ENCODE measurements at places on chromosomes 7 and 10.
A peak's percentile ranks its signal among the peaks of the same experiment; 100 is the strongest.

DNA sequence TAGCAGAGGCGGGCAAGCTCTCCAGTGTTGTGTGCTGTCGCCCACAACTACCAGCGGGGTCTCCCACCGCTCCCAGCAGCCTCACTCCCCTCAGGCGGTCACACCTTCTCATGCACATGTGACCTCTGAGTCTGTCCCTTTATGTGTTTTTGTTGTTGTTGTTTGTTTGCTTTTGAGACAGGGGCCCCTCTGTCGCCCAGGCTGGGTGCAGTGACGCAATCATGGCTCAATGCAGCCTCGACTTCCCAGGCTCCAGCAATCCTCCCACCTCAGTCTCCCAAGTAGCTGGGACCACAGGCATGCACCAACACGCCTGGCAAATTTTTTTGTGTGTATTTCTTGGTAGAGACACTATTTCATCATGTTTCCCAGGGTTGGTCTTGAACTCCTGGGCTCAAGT is 1.5 kb downstream of the CPSF4 start:
- no peak for DNase-seq

- DNase-seq, result no peak
These were observed 80.2 kb upstream of the GTF2IRD1 start for GRCh38 chr7:74373536-74373935.

DNA sequence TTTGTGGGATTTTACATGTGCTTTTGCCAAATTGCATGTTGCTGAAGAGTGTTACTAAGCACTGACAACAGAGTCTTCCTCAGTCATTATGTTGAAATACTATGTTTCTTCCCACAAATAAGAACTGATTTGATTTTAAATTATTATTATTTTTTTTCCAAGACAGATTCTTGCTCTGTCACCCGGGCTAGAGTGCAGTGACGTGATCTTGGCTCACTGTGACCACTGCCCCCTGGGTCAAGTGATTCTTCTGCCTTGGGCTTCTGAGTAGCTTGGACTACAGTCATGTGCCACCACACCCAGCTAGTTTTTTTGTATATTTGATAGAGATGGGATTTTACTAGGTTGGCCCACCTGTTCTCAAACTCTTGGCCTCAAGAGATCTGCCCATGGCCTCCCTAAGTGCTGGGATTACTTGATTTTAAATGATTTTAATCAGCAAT is 42.3 kb downstream of the MINPP1 start:
- DNase-seq, result no peak

DNA sequence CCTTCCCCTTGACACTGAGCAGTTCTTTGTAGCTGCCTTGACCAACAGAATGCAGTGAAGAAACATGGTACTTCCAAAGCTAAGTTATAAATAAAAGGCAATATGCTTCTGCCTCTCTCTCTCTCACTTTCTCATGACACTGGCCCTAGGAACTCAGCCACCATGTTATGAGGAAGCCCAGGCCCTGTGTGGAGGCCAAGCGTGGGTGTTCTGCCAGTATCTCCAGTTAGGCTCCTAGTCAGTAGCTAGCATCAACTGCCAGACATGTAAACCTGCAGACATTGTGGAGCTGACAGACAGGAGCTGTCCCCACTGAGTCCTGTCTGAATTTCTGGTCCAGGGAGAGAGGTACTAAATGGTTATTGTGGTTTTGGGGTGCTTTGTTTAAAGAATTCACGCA is 45.2 kb downstream of the TMEM209 start:
- no peak for DNase-seq

DNA sequence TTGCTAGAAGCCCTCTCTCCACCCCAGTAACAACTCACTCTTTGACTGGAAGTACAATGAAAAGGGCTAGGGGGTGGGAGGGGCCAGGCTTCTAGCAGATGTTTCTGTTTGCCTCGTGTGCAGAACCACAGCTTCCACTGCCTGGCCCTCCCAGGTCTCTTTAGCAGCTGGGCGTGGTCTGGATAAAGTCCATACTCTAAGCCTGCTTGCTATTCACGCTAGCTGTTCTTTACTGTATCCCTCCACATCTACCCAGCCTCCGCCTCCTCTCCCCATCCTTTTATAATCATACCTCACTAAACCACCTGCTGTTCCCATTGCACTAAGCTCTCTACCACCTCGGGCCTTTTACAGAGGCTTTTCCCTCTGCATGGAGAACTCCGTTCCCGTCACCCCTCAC is 288.8 kb downstream of the CAMK1D start:
- peak; percentile 85 for DNase-seq

DNA sequence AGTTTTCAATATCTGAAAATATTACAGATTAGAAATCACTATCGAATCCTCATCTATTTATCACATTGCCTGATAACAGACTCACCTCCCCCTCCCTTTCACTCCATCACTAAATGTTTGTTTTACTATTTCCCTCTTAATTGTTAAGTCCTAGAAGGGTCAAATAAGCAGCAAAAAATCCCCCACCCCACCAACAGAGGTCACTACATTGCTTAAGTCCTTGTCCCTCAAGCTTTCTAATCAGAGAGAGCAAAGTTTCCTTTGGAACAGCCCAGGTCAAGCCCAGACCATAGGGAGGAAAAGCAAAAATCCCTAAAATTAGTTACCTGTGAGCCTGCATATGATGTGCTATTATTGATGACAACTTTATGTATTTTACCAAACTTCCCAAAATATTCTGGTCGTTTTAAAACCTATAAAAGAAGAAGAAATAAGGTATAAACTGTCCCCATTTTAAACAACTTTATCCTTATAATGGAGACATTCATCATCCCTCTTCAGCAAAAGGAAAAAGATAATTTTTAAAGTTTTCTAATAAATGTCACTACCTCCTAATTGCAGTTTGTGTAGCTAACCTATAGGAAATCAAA is 95.0 kb downstream of the CNOT4 start:
- DNase-seq, result peak; percentile 72

DNA sequence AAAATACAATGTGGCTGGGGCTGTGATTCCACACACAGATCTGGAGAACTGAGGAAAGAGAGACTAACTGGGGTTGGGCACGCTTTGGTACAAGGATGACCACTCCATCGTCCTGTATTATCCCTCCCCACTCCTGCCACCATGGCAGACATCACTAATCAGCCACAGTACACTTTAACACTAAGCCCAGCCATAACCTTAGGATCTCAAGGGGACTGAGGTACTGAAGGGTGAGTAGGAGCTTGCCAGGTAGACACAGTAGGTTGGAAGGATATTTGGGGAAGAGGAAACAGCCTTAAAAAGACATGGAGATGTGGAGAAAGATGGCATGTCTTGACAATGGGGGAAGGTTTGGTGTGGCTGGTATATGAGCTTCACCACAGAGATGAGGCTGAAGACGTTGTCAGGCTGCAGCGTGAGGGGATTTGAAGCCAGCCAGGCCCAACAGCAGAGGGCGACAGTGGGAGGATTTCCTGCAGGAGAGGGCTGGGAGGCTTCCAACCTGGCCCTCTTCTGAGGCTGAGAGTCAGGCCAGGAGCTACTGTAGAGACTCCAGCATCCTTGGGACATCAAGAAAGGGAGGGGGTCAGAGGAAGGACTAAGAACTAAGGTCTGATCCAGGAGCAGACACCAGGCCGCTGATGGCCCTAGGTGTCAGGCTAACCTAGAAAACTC is 58.6 kb upstream of the COL13A1 start:
- no peak for DNase-seq

DNA sequence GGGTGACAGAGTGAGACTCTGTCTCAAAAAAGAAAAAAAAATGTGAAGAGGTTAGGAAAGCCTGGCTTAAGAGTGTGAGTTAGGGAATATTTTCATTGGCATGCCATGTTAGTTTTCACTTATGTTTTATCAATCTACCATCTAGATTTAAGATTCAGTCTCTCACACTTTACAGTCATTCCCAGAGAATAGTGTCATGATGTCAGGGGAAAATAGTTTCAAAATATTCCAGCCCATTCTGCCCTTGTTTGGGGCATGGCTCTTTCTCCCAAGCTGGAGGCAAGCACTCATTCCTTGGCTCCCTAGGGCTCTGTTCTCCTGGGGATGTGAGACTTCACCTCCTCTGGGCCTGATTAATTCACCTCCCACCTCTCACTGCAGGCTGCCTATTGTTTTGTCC is 331.5 kb downstream of the CXCL12 start:
- no peak for DNase-seq

DNA sequence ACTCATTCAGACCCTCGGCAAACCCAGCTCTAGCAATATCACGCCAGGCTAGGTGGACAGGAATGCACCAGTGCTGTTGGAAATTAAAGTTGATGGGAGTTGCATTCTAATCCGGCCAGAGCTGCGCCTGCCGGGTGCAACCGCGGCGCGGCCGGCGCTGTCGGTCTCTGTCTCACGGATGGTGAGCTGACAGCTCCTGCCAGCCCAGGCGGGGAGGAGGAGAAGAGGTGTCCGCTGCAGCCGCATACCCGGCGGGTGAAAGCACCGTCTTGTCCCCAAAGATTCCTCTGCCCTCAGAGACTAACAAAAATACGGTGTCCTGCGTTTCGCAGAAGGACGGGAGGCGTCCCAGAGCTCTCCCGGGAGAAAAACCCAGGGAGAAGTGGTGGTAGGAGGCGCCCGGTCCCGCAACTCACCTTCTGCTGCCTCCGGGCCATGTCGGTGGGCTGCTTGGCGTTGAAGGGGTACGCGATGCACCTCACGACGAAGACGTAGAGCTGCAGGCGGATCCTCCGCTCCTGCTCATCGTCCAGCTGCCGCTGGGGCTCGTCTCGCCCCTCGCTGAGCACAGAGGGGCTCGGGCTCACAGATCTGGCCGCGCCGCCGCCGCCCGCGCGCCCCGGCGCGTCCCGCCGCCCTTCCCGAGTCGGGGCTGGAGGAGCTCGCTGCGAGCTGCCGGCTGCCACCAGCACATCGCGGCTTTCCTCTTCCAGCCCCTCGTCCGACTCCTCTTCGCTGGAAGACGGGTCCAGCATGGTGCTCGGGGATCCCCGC is 490 bp downstream of the CADPS2 start:
- peak; percentile 39 for DNase-seq

- DNase-seq, result peak; percentile 74
These were observed 15.6 kb downstream of the LYZL1 start for GRCh38 chr10:29304264-29304994.

- no peak for DNase-seq
These were observed 21.5 kb downstream of the INSYN2A start for GRCh38 chr10:127174866-127175265.

DNA sequence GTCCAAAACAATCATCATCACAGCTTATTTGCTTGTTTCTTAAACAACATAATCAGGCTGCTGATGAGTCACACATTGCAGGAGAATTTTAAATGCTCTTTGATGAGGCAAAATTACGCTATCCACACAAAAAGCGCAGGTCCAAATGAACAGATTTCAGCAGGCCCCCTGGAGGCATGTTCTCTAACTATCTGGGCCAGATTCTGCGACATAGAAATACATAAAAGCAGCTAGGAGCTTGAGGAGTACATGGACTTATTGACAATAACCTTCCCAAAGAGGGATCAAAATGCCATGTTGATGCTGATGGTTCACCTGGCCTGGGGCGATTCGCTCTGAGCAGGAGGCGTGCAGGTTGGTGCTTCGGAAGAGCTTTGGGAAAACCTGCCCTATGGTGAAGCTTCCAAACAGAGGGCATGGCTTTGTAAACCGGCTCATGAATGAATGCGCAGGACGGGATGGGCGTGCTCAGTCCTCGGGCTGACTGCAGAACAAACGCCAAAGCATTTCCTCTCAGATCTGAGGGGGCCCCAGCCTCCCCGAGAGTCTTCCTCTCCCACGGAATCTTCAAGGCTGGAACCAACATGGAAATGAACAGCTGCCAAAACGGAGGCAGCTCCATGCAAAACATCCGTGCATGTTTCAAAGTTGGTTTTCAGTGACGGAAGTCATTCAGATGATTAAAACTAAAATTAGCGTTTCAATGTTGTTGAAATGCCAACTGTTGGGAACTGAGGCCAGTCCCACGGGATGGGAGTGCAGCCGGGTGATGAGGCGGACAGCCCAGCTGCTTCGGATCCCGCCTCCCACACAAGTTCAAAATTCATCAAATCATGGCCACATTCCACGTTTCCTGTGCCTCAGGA is 179.6 kb downstream of the TCERG1L start:
- DNase-seq, result no peak

DNA sequence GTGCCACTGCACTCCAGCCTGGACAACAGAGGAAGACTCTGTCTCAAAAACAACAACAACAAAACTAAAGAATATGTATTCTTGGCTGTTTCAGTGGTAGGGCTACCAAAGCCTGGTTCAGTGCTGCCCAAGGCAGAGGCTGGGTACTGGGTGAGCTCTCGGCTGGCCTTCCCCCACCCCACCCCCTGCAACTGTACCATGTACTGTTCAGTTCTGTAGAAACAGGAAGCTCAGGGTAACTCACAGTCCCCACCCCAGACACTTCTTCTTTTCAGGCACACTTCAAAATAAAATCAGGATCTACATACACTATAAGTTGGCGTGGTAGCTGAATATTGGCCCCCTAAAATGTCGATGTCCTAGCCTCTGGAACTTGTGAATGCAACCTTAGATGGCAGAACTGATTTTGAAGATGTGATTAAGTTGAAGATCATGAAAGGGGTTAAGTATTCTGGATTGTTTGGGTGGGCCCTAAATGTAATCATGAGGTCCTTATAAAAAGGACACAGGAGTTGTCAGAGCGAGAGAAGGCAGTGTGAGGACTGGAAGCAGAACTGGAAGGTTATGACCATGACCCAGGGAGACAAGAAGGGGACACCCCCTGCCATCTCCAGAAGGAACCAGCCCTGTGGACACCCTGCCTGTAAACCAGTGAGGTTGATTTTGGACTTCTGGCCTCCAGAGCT is 31.2 kb downstream of the TBXAS1 start:
- no peak for DNase-seq

GRCh38 chr7:27165089-27165995 is at the start of gene HOXA9:
Gene HOXA9 (minus strand): TSS chr7:27165537. CDS start chr7:27165457, 80 bp downstream.
- peak; percentile 81 for DNase-seq

- DNase-seq, result no peak
These were observed 110.0 kb upstream of the GLCCI1 start for GRCh38 chr7:7858559-7858958.

- DNase-seq, result no peak
These were observed 38.7 kb downstream of the CALML5 start for GRCh38 chr10:5460468-5461202.

- no peak for DNase-seq
These were observed 571.2 kb upstream of the MKI67 start for GRCh38 chr10:128697437-128697836.

Data from Caco-2 (cell line).